ENCODE measurements at places on chromosomes 11 and 22.
A peak's percentile ranks its signal among the peaks of the same experiment; 100 is the strongest.

DNA sequence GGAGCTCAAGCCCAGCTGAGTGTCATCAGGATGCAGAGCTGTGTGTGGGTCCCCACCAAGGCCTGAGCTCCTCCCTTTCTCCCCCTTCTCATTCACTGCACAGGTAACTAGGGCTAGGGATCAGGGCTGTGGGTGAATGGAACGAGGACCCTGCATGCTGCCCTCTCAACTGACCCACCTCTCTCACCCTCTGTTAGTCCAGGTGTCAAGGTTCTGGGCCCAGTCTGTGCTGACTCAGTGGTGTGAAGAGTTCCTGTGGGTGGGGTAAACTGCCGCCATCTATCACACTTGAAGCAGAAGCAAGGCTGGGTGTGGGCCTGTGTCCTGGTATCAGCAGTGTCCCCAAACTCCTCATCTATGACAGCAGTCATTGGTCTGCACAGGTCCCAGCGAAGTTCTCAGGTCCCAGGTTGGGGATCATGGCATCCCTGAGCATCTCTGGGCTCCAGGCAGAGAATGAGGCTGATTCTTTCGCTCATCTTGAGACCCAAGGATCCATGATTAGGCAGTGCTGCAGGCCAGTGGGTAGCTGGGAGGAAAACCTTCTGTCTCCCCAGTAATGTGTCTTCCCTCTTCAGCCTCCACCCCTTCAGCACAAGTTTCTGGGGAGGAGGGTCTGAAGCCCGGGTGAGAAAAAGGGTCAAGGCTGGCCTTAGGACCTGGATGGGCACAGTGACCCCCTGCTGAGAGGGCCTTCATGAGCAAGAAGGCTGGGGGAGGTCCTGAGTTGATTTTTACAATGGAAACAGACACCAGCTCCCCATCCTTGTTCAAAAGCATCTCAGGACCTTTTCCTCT lies 109.8 kb downstream of the ZNF280B start:
- DNase-seq: no peak

DNA sequence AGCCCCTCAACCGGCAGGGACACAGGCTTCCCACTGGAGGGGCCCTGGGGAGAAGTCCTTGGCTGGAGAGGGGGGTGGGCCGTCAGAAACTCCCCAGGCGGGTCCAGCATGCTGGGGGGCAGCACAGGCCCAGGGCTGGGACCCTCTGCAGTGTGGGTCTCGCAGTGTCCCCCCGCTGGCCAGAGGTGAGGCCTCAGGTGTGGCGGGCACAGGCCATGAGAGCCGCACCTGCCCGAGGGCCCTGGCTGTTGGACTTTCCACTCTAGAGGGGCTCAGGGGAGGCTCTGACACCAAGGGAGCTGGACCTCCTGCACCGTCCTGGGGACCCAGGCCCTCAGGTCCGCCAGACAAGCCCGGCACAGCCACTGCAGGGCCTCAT lies 10.7 kb upstream of the PIM3 start:
- no peak for DNase-seq

DNA sequence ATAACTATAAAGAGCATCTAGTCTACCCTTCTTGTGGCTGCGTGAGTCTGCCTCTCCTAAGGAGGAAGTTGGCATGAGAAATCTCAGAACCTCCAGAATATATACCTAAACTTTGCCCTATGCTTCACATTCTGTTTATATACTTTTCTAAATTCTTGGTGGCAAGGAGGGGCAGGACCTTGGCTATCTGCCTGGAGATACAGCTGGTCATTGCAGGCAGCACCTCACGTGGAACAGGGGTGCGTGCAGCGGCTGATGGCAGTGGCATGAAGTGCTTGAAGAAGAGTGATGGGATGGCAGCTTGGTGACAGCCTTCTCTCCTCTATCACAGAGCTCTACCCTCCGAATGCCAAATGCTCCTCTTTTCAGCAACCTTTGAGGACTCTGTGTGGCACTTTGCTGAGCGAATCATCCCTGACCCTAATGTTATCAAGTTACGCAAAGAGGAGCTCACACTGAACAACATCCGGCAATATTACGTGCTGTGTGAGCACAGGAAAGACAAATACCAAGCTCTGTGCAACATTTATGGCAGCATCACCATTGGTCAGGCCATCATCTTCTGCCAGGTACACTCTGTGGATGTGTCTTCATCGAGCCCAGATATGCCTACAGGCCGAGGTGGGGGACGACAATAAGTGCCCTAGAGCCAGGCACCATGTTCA lies 12.5 kb downstream of the DDX25 start:
- DNase-seq: peak; percentile 41

- no peak for DNase-seq
Observed at GRCh38 chr11:12164061-12165014, 53.9 kb downstream of the MICAL2 start.

DNA sequence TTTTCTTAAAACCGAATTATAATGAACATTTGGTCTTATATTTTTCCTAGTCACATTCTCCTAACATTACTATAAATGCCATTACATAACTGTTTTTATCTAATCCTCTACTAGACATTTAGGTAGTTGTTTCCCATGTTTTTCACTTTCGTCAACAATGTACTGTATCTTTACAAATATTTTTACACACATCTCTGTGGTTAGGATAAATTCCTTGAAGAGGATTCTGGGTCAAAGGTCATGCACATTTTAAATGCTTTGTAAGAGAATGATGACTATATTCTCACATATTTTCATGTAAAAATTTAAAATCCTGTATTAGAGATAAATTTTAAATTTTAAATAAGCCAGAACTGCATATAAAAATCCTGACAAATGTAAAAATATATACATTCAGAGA lies 61.3 kb upstream of the CLNS1A start:
- DNase-seq: no peak

- DNase-seq: no peak
Observed at GRCh38 chr11:13958641-13959400, 3.7 kb upstream of the SPON1 start.

DNA sequence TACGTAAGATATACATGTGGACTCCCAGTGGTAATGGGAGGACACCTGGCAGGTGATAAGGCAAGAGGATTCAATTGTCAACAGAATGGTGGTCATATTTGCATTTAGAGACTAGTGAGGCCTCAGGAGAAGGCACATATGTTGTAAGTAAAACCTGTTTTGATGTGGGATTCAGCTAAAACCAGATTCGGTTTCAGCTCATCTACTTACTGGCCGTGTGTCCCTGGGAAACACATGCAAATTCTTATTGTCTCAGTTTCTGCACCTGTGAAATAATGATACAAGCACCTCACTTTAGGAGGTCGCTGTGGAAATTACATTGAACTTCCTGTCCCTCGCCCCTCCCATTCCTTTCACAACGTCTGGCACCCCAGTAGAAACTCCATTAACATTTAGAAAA lies 78.9 kb upstream of the FIBIN start:
- no peak for DNase-seq

GRCh38 chr11:83554876-83555275 lies 268.7 kb upstream of the CCDC90B start:
- DNase-seq: no peak

DNA sequence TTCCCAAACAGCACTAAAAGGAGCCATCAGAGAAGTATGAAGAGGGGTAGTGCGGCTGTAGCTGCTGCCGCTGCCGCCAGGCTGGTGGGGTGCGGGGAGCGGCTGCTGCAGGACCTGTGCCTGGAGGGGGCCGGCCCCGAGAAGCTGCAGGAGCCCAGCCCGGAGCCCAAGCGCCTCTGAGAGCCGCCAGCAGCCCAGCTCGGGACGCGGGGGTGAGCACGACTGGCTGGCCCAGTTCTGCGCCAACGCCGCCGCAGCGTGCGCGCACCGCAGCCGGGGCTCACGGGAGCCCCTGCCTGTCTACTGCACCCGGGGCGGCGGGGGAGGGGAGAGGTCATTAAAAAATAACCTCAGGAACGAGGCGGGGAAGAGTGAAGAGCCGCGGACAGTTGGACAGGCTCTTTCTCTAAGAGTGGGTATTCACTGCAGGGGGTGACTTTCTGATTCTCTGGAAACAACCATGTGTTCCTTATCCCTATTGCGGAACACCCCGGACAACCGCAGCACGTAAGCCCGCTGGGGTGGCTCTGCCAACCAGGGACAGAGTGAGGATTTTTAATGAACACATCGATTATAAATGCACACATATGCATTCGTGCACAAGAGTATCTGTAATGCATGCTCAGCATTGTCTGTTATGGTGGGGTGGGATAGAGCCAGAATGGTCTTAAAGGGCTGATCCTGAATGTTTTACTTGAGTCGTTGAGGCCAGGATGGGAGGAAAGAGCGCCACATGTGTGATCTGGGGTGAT lies 453 bp downstream of the GAS2 start:
- peak; percentile 16 for DNase-seq

- no peak for DNase-seq
Observed at GRCh38 chr11:12416552-12416951, 39.2 kb downstream of the PARVA start.

DNA sequence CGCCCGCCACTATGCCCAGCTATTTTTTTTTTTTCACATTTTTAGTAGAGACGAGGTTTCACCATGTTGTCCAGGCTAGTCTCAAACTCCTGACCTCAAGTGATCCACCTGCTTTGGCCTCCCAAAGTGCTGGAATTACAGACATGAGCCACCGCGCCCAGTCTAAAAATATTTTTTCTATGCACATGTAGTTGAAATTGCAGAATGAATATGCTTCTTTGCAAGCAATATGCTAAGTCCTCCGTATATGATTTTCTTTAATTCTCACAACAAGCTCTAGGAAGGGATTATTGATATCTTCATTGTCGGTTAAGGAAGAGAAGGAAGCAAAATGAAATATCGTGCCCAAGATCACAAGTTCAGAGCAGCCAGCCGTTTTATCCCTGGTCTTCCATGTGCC lies 30.1 kb upstream of the SYT13 start:
- no peak for DNase-seq

- DNase-seq: no peak
Observed at GRCh38 chr11:107413352-107413751, 44.3 kb downstream of the CWF19L2 start.

DNA sequence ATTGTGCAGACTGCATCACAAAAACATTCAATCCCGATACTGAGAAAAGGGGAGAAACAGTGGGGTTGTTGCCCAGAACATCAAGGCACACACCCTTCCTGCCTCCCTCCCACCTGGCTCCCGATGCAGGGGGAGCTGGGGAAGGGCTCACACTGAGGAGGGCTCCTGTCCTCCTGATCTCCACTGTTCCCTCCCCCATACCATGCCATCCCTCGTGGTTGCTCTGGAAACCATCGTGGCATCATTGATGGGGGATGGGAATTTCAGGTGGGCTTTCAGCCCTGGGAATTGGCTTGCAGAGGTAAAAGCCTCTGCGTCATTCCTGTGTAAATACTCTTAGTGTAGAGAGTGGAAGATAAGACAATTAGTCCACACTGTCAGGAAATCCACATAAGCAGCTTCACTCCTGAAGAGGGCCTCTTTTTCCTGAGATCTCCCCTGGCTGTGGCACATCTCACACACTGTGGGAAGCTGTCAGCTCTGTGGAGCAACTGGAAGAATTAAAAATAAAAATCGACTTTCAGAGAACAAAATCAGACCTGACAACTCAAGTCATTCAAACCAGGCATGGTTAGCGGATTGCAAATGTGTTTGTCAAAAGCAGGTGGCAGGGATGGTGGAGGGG lies 176.0 kb downstream of the CHST1 start:
- no peak for DNase-seq

- no peak for DNase-seq
Observed at GRCh38 chr11:44623341-44623730, 57.9 kb downstream of the CD82 start.

DNA sequence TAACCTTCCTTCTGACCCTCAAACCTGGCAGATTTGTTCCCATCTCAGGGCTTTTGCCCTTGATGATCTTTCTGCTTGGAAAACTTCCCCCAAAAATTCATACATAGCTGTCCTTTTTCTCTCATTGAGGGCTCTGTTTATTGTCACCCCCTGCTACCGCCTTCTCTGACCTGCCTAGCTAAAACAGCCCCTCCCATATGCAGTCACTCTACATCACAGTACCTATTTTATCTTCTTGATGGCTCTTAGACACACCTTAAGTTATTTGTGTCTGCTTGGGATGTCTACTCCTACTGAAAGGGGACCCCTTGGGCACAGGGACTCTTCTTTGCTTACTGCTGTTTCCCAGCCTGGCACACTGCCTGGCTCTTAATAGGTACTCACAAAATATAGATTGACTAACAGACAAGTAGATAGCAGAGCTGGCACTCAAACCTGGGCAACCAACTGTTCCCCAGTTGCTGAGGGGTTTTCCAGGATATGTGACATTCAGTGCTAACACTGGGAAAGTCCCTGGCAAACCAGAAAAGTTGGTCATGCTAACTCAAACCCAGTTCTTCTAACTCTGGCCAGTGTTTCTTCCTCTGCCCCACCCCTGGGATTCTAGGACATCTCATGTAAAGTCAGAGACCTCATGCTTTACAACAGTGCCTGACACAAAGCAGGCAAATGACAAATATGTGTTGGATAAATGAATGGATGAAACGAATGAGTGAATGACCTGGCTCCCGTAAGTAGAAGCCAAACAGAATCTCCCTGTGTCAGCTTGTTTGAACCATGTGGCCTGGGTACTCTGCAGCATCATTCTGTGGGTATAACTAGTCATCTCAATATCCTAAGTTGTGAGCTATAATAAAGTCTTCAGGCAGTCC lies 19.8 kb upstream of the FJX1 start:
- DNase-seq: no peak

DNA sequence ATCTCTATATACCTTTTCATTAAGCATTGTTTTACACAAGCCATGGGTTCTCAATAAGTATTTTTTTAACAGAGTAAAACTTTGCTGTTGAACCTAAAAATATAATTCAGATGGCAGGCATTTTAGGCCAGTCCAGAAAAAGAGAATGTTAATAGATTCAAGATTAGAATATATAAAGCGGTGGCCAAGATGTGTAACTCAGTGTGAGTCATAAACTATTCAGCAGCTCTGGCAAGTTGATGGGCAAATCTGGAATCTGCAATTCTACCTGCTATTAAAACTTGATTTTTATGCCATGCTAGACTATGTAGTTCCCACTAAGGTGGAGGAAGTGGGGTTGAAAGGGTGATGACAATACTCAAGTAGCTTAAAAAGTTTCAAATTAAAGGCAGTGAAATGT lies 45.4 kb downstream of the CASP12 start:
- DNase-seq: no peak

- DNase-seq: no peak
Observed at GRCh38 chr11:6321356-6321755, 1.1 kb upstream of the CAVIN3 start.
